Endothelial cell (in vitro differentiated cells): ENCODE measurements at places on chromosomes 2 and 18.

DNA sequence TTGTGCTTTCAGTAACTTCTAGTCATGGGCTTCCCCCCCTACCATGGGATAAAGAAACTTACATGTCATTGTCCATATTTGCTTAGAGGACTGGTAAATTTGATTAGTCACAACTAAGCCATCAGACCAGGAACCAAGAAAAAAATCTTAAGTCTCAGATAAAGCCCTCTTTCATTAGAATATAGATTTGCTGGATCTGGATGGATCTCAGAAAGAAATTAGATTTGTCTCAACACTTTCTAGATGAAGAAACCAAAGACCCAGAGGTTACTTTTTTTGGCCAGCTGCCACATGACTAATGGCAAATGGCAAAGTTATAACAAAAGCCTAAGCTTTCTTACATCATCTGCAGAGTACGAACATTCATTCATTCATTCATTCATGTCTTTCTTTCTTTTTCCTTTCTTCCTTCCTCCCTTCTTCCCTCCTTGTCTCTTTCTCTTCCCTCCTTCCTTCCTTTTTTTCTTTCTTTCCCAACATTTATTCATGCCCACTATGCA lies 60.2 kb downstream of the CDCA7 start:
- DNase-seq: no peak

DNA sequence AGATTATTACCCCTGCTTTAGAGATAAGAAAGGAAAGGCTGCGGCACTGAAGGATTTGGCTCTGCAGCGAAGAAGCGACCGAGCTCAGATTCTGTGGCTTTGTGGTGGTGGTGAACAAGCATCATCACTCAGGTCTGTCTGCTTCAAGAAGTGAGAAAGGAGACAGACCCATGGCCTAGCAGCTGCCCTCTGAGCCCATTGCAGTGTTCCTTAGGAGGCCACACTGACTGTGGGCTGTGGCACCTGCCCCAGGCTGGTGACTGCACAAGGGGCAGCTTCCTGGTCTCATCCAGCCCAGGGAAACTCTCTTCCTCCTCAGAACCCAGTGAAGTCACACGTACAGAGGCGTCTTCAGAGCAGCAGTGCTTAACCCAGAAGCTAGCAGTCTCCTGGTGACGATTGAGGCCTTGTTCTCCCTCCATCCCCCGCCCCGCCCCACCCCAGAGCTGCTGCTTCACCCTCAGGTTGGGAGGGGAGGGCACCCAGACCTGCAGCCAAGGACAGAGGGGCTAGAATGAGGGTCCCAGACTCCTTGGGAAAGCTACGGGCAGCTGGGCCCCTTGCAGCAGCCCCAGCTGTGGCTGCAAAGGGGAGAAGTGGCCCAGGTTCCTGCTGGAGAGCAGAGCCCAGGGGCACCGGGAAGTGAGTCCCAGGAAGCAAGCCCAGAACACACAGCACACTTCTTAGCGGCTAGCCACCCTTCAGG lies 22.2 kb downstream of the BIN1 start:
- DNase-seq: no peak

DNA sequence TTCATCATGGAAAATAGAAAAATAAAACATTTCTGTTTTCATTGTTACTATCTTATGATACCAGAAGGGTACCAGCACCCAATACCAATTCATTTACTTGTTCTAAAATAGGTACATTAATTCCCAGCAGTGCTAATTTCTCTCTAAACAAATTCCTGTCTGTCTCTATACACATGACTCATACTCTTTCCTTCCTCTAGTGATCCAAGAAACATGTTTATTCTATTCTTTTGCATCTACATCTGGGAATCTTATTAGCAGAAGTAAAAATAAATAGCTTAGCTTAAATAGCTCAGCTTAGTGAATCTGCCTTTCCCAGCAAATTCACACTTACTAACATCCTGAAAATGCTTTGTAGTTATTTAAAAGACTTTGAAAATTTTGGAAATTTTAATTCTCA lies 84.5 kb upstream of the MAPRE2 start:
- no peak for DNase-seq

DNA sequence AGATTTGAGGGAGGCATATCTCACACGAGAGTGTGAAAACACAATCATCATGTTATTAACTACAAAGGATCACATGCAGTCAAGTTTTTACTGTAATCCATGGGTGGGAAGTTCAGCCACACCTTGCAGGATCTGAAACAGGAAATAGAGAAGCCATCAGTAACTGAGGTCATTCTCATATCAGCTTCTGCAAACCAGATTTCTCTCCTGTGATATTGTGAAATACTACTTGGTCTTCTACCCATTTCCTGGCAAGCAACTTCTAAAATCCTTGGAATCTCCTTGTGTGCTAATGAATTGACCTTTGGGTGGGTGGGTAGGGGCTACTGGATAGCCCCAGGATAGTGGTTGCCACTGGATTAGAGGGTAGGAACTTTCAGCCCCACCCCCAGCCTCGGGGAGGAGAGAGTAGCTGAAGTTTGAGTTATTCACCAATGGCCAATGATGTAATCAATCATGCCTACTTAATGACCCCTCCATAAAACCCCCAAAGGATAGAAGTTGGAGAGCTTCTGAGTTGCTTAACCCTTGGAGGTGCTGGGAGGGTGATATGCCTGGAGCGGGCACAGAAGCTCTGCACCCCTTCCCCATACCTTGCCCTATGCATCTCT lies 25.6 kb upstream of the TGIF1 start:
- DNase-seq: no peak

- no peak for DNase-seq
These were observed 14.3 kb downstream of the MAP3K2 start for GRCh38 chr2:127373362-127374083.
